Tracheal epithelial cell (primary cell): ENCODE measurements at places on chromosomes 11 and 22. TPM values are rescaled to one million over a fixed set of nuclear protein-coding genes. Genes with fewer than 3 reads are reported as not detected.

The OR6X1 gene
- not detected in 2 replicates for total RNA-seq

The ESAM gene
- total RNA-seq, result under 0.01 TPM in 1 of 2 replicates, not detected in the other

The NAALADL1 gene
- 15.9 and 18.1 TPM in 2 replicates for total RNA-seq

The HEPN1 gene
- 0.24 TPM in 1 of 2 replicates, not detected in the other for total RNA-seq

The TBX10 gene
- total RNA-seq, result not detected in 2 replicates

The JHY gene
- total RNA-seq, result 1.4 and 1.5 TPM in 2 replicates

The ELF5 gene
- 0.43 TPM in 1 of 2 replicates, not detected in the other for total RNA-seq

The LUZP2 gene
- under 0.01 TPM in 2 replicates for total RNA-seq

The TTC12 gene
- total RNA-seq, result 11.3 and 18.5 TPM in 2 replicates

The VWCE gene
- under 0.01 and 0.24 TPM in 2 replicates for total RNA-seq
